ENCODE measurements at places on chromosomes 4 and X.

DNA sequence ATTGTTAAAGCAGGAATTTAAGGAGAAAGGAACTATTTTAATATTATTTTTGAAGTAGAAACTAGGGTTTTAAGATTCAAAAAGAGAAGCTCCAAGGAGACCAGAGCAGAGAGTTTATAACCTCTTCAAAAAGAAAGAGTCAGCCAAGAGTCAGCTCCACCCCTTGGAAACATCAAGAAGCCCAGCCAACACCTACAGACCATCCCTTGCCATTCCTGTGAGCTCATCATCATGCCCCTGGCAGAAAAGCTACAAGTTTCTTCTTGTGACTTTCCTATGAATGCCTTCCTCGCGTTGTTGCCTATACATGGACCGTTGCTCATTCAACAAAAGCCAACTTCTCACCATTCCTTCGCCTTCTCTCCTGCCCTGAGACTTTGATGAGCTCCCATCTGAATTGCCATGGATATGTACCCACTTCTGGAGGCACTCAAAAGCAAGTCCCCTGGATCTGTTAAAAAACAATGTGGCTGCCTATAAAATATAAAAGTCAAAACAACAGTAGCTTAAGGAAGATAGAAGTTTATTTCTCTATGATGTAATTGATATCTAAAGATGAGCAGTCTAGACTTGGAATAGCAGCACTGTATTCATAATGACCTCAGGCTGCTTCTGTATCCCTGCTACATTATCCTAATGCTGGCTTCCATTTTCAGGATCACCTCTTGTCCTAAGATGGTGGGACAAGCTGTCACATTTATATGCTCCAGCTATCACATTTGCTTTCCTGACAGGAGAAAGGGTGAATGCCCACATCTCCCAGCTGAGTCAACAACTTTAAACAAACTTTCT is 20.3 kb downstream of the PLRG1 start:
- no peak for DNase-seq

DNA sequence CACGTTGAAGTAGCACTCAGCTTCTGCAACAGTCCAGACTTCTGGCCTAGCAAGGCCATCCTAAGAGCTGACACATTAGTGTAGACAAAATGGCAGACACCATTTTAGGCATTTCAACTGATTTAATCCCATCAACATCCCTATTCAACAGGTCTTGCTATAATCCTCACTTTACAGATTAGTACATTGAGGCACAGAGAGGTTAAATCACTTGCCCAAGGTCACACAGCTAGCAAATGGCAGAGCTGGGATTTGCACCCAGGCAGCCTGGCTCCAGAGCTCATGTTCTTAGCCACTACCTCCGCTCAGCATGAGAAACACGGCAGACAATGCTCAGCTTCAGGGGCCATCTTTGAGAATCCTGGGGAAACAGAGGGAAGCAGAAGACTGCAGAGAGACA is 107.9 kb upstream of the TRIM2 start:
- no peak for DNase-seq

DNA sequence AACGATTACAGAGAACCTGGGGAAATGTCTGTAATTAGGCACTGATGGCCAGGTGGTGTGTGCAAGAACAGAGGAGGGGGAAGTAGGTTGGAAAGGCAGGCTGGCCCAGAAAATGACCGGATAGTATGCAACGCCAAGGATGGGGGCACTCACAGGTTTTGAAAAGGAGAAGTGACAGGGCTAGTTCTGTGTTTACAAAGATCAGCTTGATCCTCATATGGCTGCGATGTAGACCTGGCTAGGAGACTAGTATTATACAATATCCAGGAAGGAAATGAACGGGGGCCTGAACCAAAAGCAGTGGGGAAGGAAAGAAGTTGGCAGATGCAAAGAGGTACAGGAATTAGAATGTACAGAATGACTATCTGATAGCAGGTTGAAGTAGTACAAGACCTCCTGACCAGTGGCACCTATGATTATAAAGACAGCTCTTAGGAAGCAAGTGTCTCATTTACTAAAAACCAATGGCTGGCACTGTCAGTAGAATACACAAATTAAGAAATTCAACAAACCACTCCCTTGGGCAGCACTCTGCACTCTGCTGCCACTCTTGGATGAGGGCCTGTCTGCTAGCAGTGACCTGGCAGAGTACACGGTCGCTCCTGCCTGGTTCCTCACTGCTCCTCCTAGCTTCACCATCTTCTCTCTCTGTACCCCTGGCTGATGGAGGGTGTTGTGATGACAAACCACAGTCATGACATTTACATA is 14.1 kb downstream of the MFAP3L start:
- no peak for DNase-seq

DNA sequence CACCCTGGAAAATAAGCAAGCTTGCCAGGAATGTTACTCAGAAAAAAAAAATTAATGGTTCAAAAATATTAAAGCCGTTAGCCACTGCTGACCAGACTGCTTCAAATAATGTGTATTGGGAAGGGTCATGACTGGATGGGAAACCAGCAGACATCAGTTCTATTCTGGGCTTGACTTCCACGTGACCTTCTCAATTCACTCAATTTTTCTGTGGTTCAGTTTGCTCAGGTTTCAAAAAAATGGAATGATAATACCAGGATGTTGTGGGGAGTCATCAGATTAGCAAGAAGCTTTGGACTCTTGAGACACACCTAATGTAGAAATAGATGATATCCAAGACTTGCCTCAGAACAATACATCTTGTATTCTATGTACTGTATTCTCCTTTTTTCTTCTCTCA is 541.9 kb upstream of the BOD1L1 start:
- DNase-seq = no peak

- DNase-seq = no peak
Measured at GRCh38 chr4:38166082-38166481, 205.9 kb downstream of the PTTG2 start.

- peak; percentile 35 for DNase-seq
Measured at GRCh38 chr4:930827-931193, 1.3 kb downstream of the GAK start.

DNA sequence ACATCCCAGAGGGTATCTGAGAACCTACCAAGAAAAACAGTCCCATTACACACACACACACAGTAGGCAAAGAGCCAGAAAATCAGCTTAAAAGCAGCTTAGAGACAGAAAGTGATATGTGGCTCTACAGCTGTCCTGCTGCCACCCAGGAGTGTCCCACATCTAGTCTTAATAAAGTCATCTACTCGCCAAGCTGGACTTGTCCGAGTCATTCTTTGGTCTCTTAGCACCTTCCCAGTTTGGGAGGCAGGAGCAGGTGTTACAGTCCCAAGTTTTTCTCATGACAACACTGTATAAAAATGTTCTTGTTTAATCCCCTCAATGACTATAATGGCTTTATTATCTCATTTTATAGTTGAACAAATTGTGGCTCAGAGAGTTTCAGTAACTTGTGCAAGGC is 252.5 kb upstream of the CASK start:
- no peak for DNase-seq

- DNase-seq = no peak
Measured at GRCh38 chr4:67500373-67500772, 44.9 kb downstream of the CENPC start.

- DNase-seq = peak; percentile 52
Measured at GRCh38 chrX:64894454-64895038, 81.7 kb downstream of the ZC4H2 start.

GRCh38 chrX:91039777-91040176 is 394.9 kb upstream of the PABPC5 start:
- DNase-seq = no peak

DNA sequence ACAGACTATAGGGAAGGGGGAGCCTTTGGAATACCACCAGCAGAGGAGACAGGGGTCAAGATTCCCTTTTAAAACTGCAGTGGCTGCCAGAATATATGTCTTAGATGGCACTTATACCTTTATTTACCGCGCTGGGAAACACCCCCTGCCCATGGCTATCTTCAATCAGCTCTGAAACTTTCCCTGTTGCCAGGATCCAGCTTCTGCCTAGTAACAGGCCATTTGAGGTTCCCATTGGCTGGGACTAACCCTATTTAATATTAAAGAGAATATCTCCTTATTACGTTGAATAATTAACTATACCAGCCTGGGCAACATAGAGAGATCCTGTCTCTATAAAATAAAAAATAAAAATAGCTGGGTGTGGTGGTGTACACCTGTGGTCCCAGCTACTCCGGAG is 23.8 kb downstream of the SOWAHB start:
- DNase-seq = no peak

DNA sequence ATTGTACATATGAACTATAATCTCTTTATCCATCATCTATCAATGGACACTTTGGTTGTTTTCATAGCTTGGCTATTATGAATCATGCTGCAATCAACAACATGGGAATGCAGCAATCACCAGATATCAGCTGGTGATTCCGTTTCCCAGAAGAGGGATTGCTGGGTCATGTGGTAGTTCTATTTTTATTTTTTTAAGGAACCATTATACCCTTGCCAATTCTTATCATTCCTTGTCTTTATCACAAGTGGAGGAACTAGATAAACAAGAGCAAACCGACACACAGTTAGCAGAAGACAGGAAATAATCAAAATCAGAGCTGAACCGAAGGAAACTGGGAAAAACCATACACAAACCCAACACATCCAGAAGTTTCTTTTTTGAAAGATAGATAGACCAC is 14.5 kb upstream of the LNX1 start:
- DNase-seq = no peak

DNA sequence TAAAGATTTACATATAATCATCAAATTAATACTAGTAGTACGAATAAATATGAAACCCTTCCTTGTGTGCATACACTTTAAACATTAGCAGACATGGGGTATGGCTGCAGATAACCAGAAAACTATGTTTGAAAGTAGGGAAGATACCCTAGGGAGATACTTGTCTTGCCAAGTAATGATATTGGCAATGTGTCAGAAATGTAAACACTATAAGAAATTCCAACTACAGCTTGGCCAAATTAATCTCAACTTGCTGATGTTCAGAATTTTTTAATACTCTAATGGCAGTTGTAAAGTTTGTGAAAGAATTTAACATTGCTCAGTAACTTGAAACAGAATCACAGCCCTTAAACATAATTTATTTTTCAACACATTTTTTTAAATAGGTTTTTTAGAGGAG is 27.4 kb upstream of the HPGD start:
- DNase-seq = no peak

- DNase-seq = no peak
Measured at GRCh38 chr4:144644368-144645101, 1.4 kb upstream of the HHIP start.

DNA sequence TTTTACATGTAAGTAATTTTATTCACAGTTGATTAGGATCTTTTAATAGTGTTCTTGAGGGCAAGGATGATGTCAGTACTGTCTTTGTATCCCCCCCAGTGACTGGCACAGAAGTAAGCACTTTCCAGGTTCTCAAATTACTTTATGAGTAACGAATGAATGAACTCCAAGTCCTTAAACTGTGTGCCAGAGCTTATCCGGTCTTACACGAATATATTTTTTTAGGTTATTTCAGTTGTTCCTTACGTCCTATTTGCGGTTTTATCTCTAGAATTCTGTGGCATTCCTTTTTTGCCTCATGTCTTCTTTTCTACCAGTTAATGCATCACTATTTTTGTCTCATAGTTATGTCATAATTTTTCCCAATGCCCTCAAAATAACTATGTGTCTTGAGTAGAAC is 106.9 kb upstream of the MID1IP1 start:
- no peak for DNase-seq

DNA sequence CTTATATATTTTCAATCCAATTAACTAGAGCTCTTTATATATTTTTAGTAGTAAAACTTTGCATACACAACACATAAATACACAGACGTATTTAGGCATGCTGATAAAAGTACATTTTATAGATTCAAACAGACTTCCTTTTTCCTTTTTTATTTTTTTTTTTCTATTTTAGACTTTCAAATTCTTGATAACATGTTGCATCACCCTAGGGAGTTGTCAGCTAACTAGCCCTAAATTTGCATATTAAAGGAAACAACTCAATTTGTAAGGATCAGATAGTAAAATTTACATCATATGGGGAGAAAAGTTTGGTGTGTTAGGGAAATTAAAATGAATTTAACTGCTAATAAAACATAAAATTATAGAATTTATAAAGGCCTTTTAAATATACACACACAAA is 47.4 kb upstream of the APOOL start:
- no peak for DNase-seq

GRCh38 chrX:11461201-11462001 is 168.2 kb downstream of the AMELX start:
- DNase-seq = peak; percentile 12

DNA sequence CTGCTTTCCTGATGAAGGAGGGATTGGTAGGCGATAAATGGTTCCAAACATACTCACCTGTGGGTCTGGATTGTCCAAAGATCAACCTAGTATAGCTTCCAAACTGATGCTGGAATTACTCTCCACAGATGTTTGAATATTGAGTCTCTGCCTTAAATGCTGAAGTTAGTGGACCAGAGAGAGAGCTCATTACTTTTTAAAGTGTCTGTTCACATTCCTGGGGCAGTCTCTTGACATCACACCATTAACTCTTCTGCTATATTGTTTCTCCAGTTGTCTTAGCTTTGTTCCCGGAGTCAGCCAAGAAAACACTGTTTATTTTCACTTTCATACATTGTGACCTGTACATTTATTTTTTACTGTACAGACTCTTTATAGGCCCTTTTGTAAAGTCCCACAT is 35.4 kb downstream of the ARHGEF38 start:
- no peak for DNase-seq

DNA sequence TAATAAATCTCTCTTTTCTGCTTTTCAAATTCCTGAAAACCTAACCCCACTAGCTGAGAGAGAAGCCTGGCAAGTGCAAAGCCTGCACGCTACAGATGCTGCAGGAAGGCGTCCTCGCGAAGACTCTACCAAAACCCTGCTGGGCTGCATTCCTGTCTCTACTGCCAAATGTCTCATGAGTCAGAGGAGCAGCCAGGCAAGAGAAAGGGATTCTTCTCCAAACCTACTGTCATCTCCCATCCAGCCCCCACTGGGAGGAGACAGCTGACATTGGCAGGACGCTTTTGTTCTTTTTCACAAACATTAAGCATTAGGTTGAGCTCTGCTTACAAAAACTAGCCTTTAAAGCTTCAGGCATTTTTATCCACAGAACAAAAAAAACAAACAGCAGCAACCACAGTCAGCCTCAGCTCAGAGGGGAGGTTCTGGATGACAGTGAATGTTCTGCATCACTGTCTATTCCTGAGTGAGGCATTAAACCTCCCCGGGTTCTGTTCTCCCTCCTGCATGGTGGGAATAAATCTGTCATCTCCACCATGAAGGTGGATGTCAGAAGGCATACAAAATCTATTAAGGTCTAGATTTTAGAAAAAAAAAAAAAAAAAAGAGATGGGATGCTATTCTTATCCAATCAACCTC is 18.0 kb downstream of the CRMP1 start:
- DNase-seq = no peak

DNA sequence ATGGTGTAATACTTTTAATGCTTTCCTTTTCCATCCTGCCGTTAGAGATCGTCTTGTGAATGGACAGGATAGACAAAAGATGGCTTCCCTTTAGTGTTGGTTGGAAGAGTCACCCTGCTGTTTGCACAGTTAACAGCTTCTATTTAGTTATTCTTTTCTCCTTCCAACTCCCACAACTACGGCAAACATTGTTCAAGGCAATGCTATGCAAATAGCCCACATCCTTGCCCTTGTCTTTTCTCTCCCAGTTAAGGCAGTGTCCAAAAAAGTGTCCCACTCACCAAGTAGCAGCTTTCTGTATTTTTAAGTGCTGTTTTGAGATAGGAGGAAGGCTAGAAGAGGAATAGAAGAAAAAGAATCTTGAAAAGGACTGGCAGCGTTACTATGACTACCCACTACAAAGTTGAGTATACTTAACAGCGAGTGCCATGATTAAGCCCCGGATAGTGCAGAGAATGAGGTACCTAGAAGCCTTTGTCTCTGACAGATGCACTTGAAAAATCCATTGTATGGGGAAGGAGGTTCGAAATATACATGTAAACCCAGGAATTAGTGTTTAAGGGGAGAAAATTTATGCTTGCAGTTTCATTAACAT is 12.1 kb upstream of the RUFY3 start:
- no peak for DNase-seq

Measured in activated CD4-positive, alpha-beta T cell treated with anti-CD3 and anti-CD28 coated beads, Interleukin-2, Interleukin-6, amounts not matched to agents 100 ng/mL and 50 ng/mL, durations not matched to agents 16 hours and 8 hours (primary cell).